Colonic mucosa (tissue), 4 donors: ENCODE measurements at places on chromosomes 3 and 15. TPM values are rescaled to one million over a fixed set of nuclear protein-coding genes. Genes with fewer than 3 reads are reported as not detected.

The EFCC1 gene
- total RNA-seq = 1.7 TPM

- no peaks in the 10 kb centered on the region for H3K36me3 ChIP-seq
- H3K4me3 ChIP-seq = no peak overlapping the region
- no peak for DNase-seq
Observed at GRCh38 chr15:48084759-48085590, 35.8 kb upstream of the SLC24A5 start.

GRCh38 chr15:50109076-50109987 lies 9.7 kb downstream of the ATP8B4 start:
- no peak overlapping the region for H3K4me3 ChIP-seq
- no peaks in the 10 kb centered on the region for H3K36me3 ChIP-seq
- no peaks in the 10 kb centered on the region for H3K27me3 ChIP-seq
- no peak for DNase-seq
- peak overlapping the region; percentile 30 for H3K27ac ChIP-seq

GRCh38 chr15:74156678-74157411 lies 16.7 kb upstream of the ISLR start:
- H3K4me3 ChIP-seq = no peak overlapping the region
- no peak overlapping the region for H3K27ac ChIP-seq
- H3K4me1 ChIP-seq = no peaks in the 10 kb centered on the region

DNA sequence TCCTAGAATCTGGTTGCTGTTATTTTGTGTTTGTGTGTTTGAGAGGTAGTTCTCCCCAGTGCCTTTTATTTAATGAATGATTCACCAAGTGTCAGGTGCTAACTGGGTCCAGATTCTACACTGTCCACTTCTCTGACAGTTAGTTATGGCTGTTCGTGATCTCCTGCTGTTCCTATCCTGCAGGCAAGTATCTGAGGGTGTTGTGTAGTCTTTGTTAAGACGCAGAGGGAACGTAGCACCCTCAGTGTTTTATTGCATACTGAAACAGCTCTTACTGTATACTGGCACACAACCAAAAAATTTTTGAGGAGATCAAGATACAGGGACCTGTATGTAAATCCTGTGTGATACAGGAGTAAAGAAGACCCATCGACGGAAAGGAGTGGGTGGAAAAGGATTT lies 1271.3 kb downstream of the ROBO1 start:
- no peak overlapping the region for H3K4me3 ChIP-seq
- no peaks in the 10 kb centered on the region for H3K36me3 ChIP-seq
- H3K27me3 ChIP-seq = no peaks in the 10 kb centered on the region
- no peaks in the 10 kb centered on the region for H3K4me1 ChIP-seq

The TMC3 gene
- not detected for total RNA-seq

DNA sequence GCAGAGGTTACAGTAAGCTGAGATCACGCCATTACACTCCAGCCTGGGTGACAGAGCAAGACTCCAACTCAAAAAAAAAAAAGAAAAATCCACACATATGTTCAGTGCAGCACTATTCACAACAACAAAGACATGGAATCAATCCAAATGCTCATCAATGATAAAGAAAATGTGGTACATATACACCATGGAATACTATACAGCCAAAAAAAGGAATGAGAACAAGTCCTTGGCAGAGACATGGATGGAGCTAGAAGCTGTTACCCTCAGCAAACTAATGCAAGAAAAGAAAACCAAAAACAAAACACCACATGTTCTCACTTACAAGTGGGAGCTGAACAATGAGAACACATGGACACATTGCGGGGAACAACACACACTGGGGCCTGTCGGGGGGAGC lies 25.5 kb downstream of the PYGO1 start:
- H3K27me3 ChIP-seq = no peaks in the 10 kb centered on the region
- no peaks in the 10 kb centered on the region for H3K4me1 ChIP-seq
- no peak for DNase-seq
- H3K36me3 ChIP-seq = no peaks in the 10 kb centered on the region

GRCh38 chr3:134394380-134394779 lies 20.1 kb upstream of the AMOTL2 start:
- no peak for DNase-seq
- H3K27ac ChIP-seq = no peak overlapping the region
- no peak overlapping the region for H3K4me3 ChIP-seq
- no peaks in the 10 kb centered on the region for H3K27me3 ChIP-seq
- H3K4me1 ChIP-seq = no peaks in the 10 kb centered on the region
- H3K36me3 ChIP-seq = no peaks in the 10 kb centered on the region

DNA sequence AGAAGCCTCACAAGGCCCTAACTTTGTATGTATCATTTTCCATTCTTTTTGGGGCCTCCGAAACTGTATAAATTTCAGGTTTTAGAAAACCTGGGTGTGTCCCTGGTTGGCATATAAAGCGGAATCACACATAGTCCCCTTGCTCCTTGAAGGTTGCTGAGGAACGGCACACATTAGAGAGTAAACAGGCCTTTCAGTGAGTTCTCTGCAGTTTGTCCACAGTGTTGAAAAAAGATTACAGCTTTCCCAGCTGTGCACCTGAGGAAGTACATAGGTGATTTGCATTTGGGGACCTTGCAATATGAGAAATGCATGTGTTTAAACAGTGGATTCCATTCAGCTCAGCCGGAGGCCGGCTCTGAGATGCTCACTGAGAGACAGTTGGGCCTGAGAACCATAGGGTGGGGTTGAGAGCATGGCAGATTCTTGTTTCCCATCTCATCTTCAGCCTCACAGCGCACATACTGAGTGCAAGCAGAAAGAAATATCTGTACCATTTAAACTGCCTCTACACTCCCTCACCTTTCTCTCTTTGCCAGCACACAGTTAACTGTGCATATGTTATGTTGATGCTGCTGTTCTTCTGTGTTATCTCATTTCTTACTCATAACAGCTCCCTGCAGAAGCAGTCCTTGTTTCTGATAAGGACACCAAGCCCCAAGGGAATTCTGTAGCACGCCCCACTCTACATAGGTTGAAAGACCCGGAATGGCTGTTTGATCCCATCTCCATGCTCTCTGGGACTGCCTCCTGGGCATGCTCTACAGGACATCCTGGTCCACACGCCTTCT lies 60.4 kb downstream of the BOC start:
- no peaks in the 10 kb centered on the region for H3K27me3 ChIP-seq
- no peaks in the 10 kb centered on the region for H3K4me1 ChIP-seq
- no peak for DNase-seq
- H3K4me3 ChIP-seq = no peak overlapping the region
- H3K27ac ChIP-seq = no peak overlapping the region

The SCAMP2 gene
- 152 TPM for total RNA-seq
